ENCODE measurements at places on chromosomes 5 and 9. TPM values are rescaled to one million over a fixed set of nuclear protein-coding genes. Genes with fewer than 3 reads are reported as not detected.

TMEM252 gene
- not detected for total RNA-seq

GRCh38 chr5:123367739-123368138, 55.5 kb downstream of the CEP120 start:
- H3K27me3 ChIP-seq, result no peaks in the 10 kb centered on the region
- DNase-seq, result no peak
- H3K4me1 ChIP-seq, result peaks cover 1% of the 10 kb centered on the region
- H3K36me3 ChIP-seq, result no peaks in the 10 kb centered on the region

DNA sequence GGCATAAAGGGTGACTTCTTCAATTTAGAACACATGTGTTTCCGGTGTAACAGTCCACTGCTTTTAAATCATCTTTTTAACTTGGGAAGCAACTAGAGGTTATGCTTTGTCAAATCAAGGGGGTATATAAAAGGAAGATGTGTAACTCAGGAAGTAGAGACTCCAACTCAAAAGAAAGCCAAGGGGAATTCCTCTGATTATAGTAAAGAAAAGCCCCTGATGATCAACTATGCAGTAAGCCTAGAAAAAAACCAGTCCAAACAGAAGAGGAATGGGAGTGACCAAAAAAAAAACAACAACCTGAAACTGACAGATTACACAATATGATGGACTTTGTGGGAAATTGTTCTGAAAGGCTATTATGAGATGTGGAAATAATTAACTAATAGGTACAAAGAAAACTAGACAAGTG, 90.3 kb downstream of the AK8 start:
- no peak for DNase-seq
- no peaks in the 10 kb centered on the region for H3K36me3 ChIP-seq

MVB12B gene
- 23.1 TPM for total RNA-seq

TSSK1B gene
- not detected for total RNA-seq

- H3K36me3 ChIP-seq, result no peaks in the 10 kb centered on the region
- H3K4me3 ChIP-seq, result peak within 1 kb of the TSS; percentile 77
- H3K27ac ChIP-seq, result no peak within 1 kb of the TSS
- peaks cover 1% of the 10 kb centered on the region for H3K4me1 ChIP-seq
- peak; percentile 82 for DNase-seq
- H3K27me3 ChIP-seq, result no peaks in the 10 kb centered on the region
Observed at GRCh38 chr5:65721720-65722574, at the start of the genes NLN and SGTB. TSS of gene NLN (plus strand) at chr5:65722205. CDS start at chr5:65722374, 169 bp downstream. TSS of gene SGTB (minus strand) at chr5:65722109. CDS start at chr5:65720807, 1,302 bp downstream.

- H3K27me3 ChIP-seq, result no peaks in the 10 kb centered on the region
- no peak overlapping the region for H3K4me3 ChIP-seq
- H3K4me1 ChIP-seq, result no peaks in the 10 kb centered on the region
Observed at GRCh38 chr5:148290271-148291195, 21.7 kb upstream of the SPINK7 start.

DNA sequence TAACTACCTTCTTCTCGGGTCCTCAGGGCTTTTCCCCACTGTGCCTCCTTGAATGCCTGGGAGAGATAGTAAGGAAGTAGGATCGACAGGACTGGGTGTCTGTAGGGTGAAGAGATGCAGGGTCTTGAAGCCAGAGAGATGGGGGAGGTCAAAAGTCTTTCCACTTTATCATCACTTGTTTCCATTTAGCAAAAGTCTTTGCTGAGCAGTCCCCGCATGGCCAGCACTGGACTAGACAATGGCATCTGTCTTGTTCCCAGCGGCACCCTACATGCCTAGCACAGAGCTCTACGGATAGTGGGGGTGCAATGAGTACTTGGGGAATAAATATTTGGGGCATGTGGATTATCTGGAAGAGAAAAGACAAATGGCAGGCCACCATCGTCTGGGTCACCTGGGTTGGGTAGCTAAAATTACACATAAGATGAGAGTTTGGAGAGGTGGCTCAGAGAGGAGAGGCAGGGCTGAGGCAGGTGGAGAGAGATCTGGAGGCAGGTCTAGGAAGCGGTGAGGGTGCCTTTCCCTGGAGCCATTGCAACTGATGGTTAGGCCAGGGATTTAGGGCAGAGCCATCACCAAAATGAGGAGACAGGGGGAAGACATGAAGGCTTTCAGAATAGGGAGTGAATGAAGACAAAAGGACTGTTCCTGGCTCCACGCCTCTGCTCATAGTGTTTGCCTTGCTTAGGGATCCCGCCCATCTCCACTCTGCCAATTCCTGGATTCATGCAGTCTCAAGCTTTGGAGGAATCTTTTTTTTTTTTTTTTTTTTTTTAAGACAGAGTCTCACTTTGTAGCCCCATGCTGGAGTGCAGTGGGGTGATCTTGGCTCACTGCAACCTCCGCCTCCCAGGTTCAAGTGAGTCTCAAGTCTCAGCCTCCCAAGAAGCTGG, 250.8 kb upstream of the KLF4 start:
- H3K27me3 ChIP-seq, result no peaks in the 10 kb centered on the region
- DNase-seq, result peak; percentile 76
- peak overlapping the region; percentile 82 for H3K27ac ChIP-seq
- H3K36me3 ChIP-seq, result no peaks in the 10 kb centered on the region
- no peak overlapping the region for H3K4me3 ChIP-seq
- H3K4me1 ChIP-seq, result peaks cover 36% of the 10 kb centered on the region

DMRT2 gene
- not detected for total RNA-seq

DNA sequence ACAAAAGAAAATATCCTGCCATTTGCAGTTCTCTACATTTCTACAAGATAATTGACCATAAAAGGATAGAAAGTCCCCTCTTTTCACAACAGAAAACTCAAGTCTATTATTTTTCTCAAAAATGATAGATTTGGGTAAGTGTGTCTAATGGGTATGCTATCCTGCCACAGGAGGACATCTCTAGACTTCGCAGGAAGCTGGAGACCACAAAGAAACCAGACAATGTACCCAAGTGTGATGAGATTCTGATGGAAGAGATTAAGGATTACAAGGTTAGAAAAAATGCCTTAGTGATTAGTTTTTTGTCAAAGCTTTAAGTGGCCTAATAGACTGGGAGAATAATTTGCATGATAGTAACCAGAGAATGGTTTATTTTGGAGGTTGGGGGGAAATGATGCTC, 28.1 kb downstream of the RNF20 start:
- no peaks in the 10 kb centered on the region for H3K4me1 ChIP-seq
- no peak overlapping the region for H3K27ac ChIP-seq
- H3K36me3 ChIP-seq, result no peaks in the 10 kb centered on the region
- no peak for DNase-seq
- H3K4me3 ChIP-seq, result no peak overlapping the region
- no peaks in the 10 kb centered on the region for H3K27me3 ChIP-seq

GCNT4 gene
- total RNA-seq, result 1.6 TPM
